ENCODE measurements at places on chromosomes 16 and 17.

DNA sequence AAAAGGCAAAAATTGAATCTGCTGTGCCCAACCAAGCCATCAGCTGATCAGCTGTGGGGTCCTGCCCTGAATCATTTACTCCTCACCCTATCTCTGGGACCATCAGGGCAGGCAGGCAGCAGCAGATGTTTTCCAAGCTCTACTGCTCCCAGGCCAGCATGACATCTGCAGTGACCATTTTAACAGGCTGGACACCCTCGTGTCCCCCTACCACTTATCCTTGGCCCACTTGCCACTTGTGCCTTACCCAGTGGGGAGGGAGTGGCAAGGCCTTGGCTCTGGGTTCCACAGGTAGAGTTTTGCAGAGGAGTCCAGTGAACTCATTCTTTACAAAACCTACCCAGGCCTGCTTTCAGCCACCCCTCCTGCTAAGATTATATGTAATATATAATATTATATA lies 12.0 kb upstream of the CA4 start:
- no peak for DNase-seq

GRCh38 chr16:82082543-82083244 lies 47.6 kb downstream of the HSD17B2 start:
- no peak for DNase-seq

DNA sequence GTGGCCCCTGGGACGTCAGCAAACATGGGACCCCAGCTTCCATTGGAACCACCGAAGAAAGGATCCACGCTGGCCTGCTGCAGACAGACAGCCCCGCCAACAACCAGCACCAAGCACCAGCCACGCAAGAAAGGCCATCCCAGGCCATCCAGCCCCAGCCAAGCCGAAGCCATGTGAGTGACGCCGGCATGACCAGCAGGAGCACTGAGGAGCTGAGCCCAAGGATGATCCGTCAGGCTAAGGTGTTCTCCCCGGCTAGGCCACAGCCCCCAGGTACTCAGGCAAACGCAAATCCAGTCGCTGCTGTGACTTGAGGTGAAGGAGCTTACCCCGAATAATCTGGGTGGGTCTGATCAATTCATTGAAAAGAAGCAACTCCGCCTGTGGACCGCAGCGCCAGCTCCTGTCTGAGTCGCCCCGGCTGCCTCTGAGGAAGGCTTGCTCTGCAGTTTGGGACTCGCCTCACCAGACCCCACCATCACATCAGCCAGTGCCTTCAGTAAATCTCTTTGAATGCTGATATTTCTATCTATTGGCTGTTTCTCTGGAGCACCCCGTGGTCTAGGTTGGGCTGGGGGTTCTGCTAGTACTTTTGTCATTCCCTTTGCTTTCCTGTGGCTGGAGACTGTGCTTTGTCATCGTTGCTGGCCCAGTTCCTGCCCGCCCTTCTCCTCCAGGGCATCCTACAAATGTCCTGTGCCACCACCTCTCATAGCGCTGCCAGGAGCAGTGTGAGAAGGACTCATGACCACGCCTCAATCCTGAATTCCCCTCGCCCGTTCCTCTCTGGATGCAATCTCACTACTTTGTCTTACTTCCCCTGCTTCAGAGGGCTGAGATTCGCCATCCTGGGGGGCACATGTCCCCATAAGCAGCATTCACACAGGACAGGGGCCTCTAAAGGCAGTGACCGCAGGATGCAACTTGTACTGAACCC lies 8.1 kb upstream of the CBX2 start:
- no peak for DNase-seq

DNA sequence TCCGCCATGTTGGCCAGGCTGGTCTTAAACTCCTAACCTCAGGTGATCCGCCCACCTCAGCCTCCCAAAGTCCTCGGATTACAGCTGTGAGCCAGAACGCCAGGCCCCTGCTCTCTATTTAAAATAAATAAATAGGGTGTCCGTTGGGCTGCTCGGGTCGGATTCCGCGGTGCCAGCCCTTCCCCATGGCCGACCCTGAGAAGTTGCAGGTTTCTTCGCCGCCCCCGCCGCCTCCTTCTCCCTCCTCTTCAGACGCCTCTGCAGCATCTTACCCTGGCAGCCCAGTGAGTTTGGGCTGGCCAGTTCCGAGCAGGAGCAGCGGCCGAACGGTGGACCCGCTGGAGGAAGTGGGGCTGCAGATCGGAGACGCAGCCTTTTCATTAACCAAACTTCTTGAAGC lies 1.7 kb upstream of the LUC7L start:
- DNase-seq = no peak

- DNase-seq = no peak
Measured at GRCh38 chr16:49312389-49312985, 30.8 kb upstream of the CBLN1 start.

GRCh38 chr17:80145076-80146075 lies 1.6 kb downstream of the EIF4A3 start:
- no peak for DNase-seq

DNA sequence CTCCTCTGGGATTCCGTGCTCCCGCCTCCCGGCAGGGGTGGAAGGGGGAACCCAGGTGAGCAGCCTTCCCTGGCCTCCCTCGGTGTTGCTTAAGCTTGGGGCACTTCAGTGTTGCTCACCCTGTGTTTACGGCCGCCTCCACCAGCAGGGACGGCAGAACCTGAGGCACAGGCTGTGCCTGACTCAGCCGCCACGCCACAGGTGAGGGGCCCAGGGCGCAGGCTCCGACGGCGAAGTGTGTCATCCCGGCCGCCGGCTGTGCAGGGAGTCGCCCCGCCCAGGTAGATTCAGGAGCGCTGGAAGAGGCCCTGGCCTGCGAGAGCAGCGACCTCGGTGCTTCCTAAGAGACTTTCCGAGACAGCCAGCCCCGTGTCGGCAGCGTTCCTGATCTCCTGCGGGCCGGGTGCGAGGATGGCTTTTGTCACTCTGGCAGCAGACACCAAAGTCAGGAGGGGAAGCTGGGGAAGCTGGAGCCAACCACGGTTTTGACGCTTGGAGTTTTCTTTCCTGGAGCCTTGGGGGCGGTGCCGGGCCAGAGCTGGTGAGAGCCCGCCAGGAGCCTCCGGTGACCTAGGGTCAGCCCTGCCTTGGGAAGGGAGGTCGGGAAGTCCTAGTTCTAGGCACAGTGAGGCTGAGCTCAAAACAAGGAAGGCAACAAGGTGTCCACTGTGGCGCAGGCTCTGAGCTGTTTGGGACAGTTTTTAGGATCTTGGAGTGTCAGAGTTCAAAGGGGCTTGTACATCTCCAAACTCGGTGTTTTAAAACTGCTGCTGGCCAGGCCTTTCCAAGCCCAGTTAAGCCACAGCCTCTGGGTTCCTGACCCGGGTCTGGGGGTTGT lies 2.1 kb downstream of the GSE1 start:
- DNase-seq = no peak

- DNase-seq = no peak
Measured at GRCh38 chr16:82730901-82731300, 104.1 kb downstream of the CDH13 start.

DNA sequence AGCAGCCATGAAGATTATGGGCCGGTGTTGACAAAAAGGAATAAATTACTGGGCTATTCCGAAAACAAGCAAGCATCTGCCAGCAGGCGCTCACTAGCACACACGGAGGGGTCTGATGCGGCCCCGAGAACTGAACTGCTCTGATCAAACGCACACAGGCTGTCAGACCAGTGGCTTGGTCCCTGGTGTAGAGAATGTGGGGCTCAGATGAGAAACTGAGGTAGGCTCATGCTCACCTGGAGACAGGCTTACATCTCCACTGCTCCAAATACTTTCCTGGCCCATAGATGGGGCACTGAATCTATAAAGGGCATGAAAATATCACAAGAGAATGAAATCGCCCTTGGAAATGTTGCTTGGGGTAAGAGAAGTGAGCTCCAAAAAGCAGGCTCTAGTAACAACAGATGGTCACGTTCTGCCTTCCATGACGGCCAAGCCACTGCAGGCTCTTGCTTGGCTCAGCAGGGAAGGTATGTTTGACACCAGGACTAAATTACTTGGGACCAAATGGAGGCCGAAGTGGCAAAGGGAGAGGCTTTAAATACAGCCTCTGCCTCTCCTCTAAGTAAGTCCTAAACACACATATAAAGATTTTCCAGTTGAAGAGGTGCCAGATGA lies 5.4 kb downstream of the ABR start:
- no peak for DNase-seq

GRCh38 chr16:68643847-68644246 lies 1.3 kb upstream of the CDH3 start:
- DNase-seq = no peak

DNA sequence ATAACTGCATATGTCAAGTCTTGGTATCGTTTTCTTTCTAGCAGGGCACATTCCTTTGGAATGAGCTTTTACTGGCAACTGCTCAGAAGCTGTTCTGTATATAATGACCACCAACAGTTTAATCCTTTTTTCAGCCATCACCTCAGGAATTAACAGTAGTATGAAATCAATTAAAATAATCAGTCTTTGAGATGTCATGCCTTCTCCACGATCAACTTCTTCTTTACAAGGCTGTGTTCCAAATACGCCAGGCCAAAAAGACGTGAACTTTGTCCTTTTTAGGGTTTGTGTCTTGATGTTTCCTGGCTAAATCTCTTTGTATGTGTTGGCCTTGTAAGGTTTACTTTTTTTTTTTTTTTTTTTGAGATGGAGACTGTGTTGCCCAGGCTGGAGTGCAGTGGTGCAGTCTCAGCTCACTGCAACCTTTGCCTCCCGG lies 54.9 kb downstream of the ABCC1 start:
- no peak for DNase-seq

GRCh38 chr16:65176603-65177002 lies 54.7 kb upstream of the CDH11 start:
- peak; percentile 54 for DNase-seq

DNA sequence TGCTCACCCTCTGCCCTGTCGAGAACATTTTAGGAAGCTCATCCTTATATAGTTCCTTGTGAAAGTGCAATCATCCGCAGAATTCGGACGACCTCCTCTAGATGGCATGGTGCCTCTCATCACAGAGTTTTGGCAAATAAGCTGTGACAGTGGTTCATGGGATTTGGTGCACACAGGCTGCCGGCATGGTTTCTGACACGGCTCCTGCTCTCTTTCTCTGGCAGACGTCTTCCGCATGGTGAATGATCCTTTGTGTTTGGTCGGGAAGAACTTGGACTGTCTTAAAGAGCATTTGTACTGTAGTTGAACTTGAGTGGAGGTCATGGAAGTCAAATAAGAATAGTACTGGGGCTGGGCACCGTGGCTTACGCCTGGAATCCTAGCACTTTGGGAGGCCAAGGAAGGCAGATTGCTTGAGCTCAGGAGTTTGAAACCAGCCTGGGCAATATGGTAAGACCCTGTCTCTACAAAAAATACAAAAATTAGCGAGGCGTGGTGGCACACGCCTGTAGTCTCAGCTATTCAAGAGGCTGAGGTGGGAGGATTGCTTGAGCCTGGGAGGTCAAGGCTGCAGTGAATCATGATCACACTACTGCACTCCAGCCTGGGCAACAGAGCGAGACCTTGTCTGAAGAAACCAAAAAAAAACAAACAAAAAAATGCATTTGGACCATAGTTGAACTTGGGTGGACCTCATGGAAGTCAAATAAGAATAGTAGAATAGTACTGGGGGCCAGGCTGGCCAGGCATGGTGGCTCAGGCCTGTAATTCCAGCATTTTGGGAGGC lies 34.7 kb upstream of the NAT9 start:
- DNase-seq = no peak

DNA sequence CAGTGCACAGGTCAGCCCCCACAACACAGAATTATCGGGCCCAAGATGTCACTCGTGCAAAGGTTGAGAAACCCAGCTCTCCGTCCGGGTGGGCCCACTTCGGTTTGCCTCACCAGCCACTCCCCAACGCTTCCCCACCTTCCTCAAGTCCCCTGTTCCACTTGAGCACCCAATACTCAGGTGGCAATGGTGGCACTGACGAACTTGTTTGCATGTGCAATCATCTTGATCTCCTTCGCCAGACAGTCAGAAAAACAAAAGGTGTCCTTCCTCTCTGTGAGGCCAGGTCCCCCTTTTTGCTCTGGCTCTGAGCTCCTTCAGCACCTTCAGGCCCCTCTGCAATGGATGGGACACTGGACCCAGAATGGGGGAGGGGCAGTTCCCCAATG lies 3.7 kb downstream of the GGA2 start:
- DNase-seq = no peak

- DNase-seq = no peak
Measured at GRCh38 chr17:79664930-79665737, 54.3 kb upstream of the RBFOX3 start.

DNA sequence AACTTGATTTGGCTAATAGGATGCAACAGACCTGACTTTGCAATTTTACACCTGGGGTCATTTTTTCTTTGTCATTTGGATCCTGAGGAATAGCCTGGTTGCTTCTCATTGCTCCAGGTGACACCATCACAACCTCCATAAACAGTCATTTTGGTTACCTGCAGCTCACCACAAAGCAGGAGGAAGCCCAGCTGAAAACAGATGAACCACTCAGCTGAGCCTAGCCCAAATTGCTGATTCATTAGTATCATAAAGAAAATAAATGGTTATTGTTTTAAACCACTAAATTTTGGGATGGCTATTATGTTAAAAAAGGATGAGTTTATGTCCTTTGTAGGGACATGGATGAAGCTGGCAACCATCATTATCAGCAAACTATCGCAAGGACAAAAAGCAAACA lies 841.0 kb upstream of the EEF2KMT start:
- no peak for DNase-seq

DNA sequence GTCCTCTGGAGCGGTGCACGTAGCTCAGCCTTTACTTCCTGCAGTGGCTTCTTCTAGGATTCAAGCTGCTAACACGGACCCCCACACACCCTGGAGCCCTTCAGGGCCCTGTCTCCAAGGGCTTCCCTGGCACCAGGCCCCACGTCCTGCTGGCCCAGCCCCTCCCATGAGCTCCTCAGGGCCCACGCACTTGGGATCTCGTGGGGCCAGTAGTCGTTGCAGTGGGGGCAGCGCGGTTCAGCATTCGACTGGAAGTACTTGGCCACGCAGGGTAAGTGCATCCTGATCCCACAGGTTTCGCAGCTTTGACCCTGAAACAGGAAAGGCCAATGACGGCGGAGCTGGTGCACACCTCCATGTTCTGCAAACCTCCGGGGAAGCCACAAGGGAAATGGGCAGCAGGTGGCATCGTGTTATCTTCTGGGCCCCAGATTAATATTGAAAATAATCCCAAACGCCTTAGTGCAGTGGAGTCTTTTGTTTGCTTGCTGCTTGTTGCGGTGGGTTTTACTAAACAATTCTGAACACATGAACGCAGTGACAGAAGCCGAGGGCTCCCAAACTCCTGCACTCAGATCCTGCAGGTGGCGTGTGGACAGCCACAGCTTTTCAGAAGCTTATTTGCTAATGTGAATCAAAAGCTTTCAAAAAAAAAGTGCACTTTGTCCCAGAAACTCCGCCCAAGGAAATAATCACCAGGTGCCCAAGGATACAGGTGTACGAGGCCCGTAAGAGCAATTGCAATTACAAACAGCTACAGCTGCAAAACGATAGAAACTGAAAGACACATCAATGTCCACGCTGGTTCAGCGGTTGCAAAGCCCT lies 22.4 kb downstream of the KDM8 start:
- DNase-seq = no peak

Measured in AG04449 (cell line).